ENCODE measurements at places on chromosomes 13 and 19.

DNA sequence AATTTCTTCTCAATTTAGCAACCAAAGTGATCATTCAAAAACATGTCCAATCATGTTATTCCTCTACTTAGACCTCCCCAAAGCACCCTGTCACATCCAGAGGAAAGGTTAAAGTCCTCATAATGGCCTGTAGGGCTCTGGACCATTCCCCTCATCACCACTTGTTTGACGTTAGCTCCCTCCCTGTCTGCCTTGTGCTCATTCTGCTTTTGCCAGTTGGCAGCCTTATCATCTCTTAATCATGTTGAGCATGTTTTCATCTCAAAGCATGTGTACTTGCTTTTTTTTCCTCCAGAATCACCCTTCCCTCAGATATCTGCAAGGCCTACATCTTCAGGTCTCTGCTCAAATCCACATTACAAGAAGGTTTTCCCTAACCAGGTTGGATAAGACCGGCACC is 25.9 kb downstream of the UBAC2 start:
- DNase-seq: no peak

DNA sequence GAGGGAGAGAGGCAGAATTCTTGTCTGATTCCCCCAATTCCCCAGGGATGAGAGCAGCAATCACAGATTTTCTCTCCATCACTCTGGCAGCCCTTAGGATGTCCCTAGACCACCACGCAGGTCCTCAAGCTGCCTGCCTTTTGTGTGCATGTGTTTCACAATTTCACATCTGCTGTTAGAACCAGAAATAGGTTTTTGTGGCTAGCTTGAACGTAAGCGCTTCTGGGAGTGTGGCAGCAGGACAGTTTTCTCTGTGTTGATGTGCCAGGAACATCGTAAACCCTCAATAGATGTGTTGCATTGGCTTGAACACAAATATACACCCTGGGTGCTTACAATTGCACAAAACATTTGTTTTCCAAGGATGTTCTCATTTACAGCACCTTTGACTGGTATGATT is 78.8 kb upstream of the TMTC4 start:
- no peak for DNase-seq

- DNase-seq: no peak
Observed at GRCh38 chr19:351976-352625, 7.5 kb upstream of the MIER2 start.

DNA sequence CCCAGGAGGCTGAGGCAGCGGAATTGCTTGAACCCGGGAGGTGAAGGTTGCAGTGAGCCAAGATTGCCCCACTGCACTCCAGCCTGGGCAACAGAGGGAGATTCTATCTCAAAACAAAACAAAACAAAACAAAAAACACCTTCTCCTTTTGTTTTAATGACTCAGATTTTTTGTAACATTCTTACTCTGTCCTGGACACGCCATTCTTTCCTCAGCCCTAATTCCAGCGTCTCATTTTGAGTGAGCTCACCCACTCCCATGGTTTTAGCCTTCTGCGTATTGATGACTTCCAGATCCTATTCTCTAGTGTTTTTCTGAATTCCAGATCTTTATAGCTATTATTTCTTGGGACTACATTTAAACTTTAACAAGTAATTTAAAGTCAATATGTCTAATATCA is 326.3 kb downstream of the MYO16 start:
- DNase-seq: no peak

GRCh38 chr13:50236898-50237318 is 221.7 kb downstream of the KCNRG start:
- DNase-seq: no peak

- DNase-seq: no peak
Observed at GRCh38 chr19:41569481-41570150, 6.3 kb upstream of the CEACAM21 start.

- DNase-seq: no peak
Observed at GRCh38 chr13:22703601-22704209, 477.1 kb upstream of the SGCG start.

GRCh38 chr19:42313840-42314755 is 989 bp downstream of the TMEM145 start:
- DNase-seq: no peak

GRCh38 chr13:99144306-99144705 is 56.3 kb upstream of the UBAC2 start:
- no peak for DNase-seq

GRCh38 chr19:1064661-1065605 is 2.0 kb upstream of the ARHGAP45 start:
- no peak for DNase-seq

- DNase-seq: no peak
Observed at GRCh38 chr13:42350141-42350540, 78.2 kb downstream of the AKAP11 start.

DNA sequence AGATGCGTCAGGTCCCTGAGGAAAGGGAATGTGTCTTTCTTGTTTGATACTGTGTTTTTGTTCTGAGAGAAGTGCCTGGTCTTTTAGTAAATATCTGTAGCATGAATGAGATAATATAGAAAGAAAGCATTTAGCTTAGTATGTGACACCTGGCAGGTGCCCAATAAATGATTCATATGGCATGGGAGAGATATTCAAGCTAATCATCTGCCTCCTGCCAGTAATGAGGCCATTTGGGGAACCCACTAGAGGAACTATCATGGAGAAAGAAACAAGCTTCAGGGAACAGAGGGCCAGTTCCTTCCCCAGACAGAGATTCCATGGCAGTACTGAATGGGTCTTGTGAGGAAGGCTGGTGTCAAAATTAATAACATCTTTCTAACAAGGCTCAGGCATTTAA is 603.9 kb downstream of the DCT start:
- DNase-seq: no peak

- no peak for DNase-seq
Observed at GRCh38 chr13:35988648-35989081, 142.5 kb downstream of the DCLK1 start.

GRCh38 chr19:19460761-19461265 is 54.5 kb downstream of the TSSK6 start:
- no peak for DNase-seq

DNA sequence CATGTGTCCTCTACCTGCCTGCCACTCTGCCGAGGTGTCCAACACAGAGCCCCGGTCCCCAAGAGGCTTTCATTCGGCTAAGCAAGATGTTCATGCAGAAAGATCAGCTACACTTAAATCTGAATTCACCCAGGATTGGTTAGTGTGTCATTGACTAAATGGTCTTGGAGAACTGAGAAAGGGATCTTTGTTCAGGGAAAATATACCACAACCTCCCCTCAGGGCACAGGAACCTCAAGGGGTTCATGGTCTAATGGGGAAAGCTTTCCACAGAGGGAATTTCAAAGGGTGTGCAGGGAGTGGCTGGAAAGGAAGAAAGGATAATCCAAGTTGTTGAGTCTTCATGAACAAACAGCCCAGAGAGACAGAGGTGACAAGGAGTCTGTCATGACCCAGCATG is 14.4 kb upstream of the POP4 start:
- no peak for DNase-seq

DNA sequence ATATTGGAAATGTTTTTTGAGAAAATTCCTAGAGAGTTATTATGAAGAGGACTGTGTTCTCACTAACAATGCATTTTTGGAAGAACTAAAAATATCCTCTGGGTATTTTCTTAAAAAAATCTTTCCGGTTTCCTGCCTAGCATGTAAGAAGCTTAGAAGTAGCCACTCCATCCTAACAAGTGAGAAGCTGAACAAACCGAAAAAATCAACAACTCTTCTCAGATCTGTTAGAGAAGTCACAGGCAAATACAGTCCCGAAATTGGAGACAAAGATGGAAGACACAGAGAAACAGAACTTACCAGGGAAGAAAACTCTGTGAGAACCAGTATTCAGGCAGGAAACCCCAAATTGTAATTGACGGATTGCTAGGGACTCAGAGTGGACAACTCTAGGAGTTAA is 173.0 kb downstream of the KLF12 start:
- no peak for DNase-seq

- DNase-seq: no peak
Observed at GRCh38 chr13:113507505-113508345, 17.2 kb upstream of the DCUN1D2 start.

GRCh38 chr19:46746281-46747057 is at the start of gene STRN4:
Gene STRN4 (minus strand): TSS chr19:46746450. CDS start chr19:46746430, 20 bp downstream.
- DNase-seq: peak; percentile 37

All from NCI-H774 (cell line).